ENCODE measurements at places on chromosomes 5 and 9. TPM values are rescaled to one million over a fixed set of nuclear protein-coding genes. Genes with fewer than 3 reads are reported as not detected.

DNA sequence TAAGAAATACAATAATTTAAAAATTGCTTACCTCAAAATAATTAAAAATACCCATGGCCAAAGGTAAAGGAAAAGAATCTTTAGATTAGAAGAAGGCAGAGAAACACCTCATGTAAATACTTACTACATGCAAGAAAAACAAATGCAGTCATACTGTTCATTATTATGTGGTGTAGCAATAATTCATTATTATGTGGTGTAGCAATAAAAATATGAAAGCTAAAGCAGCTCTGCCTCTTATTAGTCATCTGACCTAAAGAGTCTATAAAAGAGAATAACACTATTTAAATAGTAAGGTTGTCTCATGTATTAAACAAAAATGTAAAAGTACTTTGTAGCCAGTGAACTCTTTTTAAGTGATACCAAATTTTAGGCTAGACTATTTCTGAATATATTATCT is 6.6 kb downstream of the DTWD2 start:
- no peaks in the 10 kb centered on the region for H3K4me1 ChIP-seq
- H3K27ac ChIP-seq = no peak overlapping the region
- no peak for DNase-seq

GRCh38 chr5:34915139-34915855 is at the start of the genes BRIX1 and RAD1:
TSS of gene BRIX1 (plus strand) at chr5:34915711. CDS start at chr5:34915739, 28 bp downstream.
TSS of gene RAD1 (minus strand) at chr5:34915504. CDS start at chr5:34914892, 612 bp downstream.
- H3K27ac ChIP-seq = no peak within 1 kb of the TSS
- DNase-seq = peak; percentile 91
- H3K4me3 ChIP-seq = no peak within 1 kb of the TSS
- H3K27me3 ChIP-seq = no peaks in the 10 kb centered on the region
- H3K36me3 ChIP-seq = peaks cover 3% of the 10 kb centered on the region

OR4F3 gene
- not detected for total RNA-seq

- no peak for DNase-seq
- H3K36me3 ChIP-seq = no peaks in the 10 kb centered on the region
- H3K27me3 ChIP-seq = peaks cover 32% of the 10 kb centered on the region
- no peak overlapping the region for H3K27ac ChIP-seq
These were observed 3.8 kb downstream of the OLFML2A start for GRCh38 chr9:124780757-124781151.

- H3K27me3 ChIP-seq = no peaks in the 10 kb centered on the region
- no peak for DNase-seq
- H3K4me3 ChIP-seq = no peak overlapping the region
- H3K4me1 ChIP-seq = peaks cover 46% of the 10 kb centered on the region
- H3K36me3 ChIP-seq = peaks cover 25% of the 10 kb centered on the region
- H3K27ac ChIP-seq = no peak overlapping the region
These were observed 69.7 kb downstream of the ZNF618 start for GRCh38 chr9:113945784-113946183.

- no peaks in the 10 kb centered on the region for H3K27me3 ChIP-seq
- peaks cover 5% of the 10 kb centered on the region for H3K4me1 ChIP-seq
- no peaks in the 10 kb centered on the region for H3K36me3 ChIP-seq
These were observed 46.6 kb downstream of the ARHGAP26 start for GRCh38 chr5:142816531-142817430.

- peaks cover 20% of the 10 kb centered on the region for H3K4me1 ChIP-seq
- no peak overlapping the region for H3K4me3 ChIP-seq
- H3K27me3 ChIP-seq = no peaks in the 10 kb centered on the region
These were observed 179.3 kb upstream of the MVB12B start for GRCh38 chr9:126147186-126147935.

DNA sequence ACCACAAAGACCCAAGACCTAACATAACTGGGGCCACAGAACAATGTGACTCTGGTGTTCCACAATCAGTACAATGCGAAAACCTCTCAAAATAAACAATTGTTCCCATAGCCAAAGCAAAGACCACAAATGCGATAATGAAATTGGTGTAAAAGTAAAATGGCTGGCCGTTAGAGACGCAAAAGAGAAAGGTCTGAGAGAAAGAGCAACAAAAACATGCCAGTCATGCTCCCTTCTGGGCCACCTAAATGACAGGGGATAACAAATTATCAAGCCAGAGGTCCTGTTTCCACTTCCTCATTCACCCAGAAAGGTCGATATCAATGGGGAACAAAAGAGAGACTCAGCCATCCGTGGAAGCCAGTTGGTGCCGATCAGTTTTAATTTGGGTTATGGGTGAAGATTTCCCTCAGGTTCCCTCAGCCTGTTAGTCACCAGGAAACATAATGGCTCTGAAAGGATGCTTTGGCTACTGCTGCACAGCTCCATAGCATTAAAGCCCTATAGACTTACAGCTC is 9.2 kb upstream of the CFAP95 start:
- no peak for DNase-seq
- H3K4me1 ChIP-seq = no peaks in the 10 kb centered on the region
- H3K4me3 ChIP-seq = no peak overlapping the region
- no peak overlapping the region for H3K27ac ChIP-seq
- no peaks in the 10 kb centered on the region for H3K36me3 ChIP-seq

DNA sequence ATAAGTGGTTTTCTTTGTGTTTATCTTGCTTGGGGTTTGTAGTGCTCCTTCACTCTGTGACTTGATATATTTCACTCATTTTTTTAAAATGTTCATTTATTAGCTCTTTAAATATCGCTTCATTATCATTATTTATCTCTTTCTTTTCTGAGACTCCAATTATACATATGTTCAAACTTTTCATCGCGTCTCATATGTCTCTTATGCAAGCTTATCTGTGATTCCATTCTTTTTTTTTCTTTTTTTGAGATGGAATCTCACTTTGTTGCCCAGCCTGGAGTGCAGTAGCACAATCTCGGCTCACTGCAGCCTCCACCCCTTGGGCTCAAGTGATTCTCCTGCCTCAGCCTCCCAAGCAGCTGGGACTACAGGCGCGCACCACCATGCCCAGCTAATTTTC is 73.9 kb upstream of the GABRP start:
- H3K27me3 ChIP-seq = peaks cover 18% of the 10 kb centered on the region
- H3K36me3 ChIP-seq = no peaks in the 10 kb centered on the region
- H3K4me1 ChIP-seq = no peaks in the 10 kb centered on the region
- H3K27ac ChIP-seq = no peak overlapping the region

DNA sequence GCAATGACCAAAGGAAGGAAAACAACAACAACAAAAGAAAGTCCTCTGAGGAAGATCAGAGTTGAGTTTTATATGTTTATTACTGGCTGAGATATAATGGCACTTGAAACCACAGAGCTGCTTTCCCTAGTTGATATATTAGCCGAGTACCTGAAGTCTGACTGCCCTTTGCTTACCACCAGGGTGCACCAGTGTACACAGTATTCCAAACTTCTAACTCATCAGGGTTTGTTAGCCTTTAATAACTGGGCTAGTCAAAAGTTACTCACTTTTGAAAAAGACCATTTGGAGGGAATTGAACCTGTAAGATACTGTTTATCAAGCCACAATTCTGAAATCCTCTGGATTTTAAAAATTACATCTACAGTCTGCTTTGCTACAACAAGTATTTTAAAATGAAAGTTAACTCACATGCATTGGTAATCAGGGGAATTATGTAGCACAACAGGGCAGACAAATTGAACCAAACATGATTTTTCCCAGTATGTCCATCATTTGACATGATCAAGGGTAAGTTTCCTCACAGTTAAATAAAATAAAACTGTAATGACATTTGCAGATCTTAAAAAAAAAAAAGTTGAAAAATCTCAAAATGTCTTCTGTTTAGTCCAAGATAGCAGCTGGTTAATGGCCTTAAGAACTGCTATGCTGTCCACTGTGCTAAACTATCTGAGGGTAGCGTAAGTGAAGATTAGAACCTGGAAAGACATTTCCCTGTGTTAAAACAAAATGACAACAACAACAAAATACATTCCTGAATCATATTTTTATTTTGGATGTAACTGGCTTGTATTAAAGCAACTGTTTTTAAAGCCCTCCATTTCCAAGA is 57.3 kb upstream of the C6 start:
- H3K36me3 ChIP-seq = no peaks in the 10 kb centered on the region
- H3K4me3 ChIP-seq = no peak overlapping the region
- no peaks in the 10 kb centered on the region for H3K4me1 ChIP-seq
- no peak overlapping the region for H3K27ac ChIP-seq

- peaks cover 24% of the 10 kb centered on the region for H3K27me3 ChIP-seq
- H3K4me1 ChIP-seq = peaks cover 18% of the 10 kb centered on the region
- peak overlapping the region; percentile 83 for H3K4me3 ChIP-seq
- DNase-seq = no peak
These were observed 160.7 kb upstream of the DAPK1 start for GRCh38 chr9:87336914-87337333.

All from neural crest cell (in vitro differentiated cells).